ENCODE measurements at places on chromosomes 4 and X. TPM values are rescaled to one million over a fixed set of nuclear protein-coding genes. Genes with fewer than 3 reads are reported as not detected.

MGARP gene
- 0.37 TPM for total RNA-seq

ZMAT1 gene
- not detected for total RNA-seq

FHDC1 gene
- 2.3 TPM for total RNA-seq

KIF4A gene
- 19.1 TPM for total RNA-seq

ACOT9 gene
- 71.8 TPM for total RNA-seq

COL25A1 gene
- total RNA-seq = 0.03 TPM

GAGE12E gene
- total RNA-seq = not detected

PALLD gene
- total RNA-seq = 202 TPM

ZNF732 gene
- 5.6 TPM for total RNA-seq

PASD1 gene
- not detected for total RNA-seq

PYURF gene
- total RNA-seq = 71.9 TPM

UCP1 gene
- total RNA-seq = not detected

SSX4B gene
- not detected for total RNA-seq

SHISA3 gene
- not detected for total RNA-seq

BMP3 gene
- not detected for total RNA-seq

PFKFB1 gene
- total RNA-seq = 0.17 TPM
